ENCODE measurements at places on chromosomes 12 and 14.

DNA sequence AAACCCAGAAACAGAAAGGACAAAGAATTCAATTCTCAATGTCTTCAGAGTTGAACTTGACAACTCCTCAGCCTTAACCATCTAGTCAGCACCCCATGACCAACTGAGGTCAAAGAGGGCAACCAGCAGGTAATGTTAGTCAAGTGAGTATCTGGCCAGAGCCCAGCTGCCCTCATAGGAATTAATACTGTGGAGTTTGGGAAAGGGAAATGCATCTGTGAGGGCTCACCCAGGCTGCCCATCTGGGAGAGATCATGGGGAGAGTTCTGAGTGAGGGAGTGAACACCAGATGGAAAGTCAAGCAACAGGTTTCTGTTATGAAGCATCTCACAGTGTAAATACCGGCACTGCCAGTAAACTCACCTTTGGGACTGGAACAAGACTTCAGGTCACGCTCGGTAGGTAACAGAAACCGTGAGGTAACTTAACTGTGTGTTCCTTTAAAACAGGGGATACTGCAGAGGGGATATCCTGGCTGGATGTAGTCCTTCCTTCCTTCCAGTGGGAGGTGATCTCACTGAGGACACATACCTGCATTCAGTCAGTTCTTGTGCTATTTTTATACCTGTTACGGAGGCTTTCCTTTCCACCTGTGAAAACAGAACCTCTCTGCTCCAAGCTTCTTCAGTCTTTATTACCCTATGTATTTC is 94.4 kb downstream of the DAD1 start:
- no peak for DNase-seq

DNA sequence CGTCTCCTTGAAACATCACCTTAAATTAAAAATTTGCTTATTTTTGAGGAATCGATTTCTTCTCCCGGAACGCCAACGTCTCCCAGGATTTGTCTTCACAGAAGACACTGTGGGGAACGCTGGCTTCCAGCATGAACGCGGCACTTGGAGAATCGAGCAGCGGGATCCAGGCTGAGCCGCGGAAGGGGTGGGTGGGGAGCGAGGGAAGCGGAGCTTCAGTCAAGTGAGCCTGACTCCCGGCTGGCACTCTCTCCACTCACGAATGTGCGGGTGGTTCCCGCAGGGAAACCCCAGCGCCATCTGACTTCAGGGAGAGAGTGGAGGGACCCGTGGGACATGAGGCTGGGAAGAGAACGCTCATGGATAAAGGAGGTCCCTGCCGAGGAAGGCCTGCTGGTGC is 506.0 kb upstream of the TMEM132C start:
- DNase-seq, result no peak

GRCh38 chr14:99616832-99617800 is 13.1 kb upstream of the CCDC85C start:
- no peak for DNase-seq

DNA sequence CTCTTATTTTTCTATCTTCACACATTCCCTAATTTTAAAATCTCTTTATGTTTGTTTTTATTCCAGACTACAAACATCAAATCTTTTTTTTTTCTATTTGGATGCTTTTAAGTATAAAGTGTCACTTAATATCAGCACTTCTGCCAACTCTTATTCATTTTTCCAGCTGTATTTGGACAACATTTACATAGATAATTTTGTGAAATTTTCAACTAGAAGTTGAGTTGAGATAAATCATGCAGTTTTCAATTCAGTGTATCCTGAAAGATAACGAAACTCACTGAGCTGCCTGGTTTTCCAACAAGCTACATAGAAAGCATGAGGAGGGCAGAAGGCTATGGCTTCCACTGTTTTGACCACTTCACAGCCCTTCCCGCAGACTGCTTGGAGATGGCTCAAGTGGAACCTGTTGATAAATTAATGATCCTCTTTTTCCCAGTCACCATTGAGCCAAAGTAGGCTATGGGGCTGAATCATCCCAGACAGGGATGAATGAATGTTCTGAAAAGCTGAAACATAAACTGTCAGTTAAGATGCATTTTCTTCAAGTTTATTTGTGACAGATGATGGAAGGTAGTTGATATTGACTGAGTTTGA is 213.9 kb downstream of the RAD51B start:
- DNase-seq, result no peak

- no peak for DNase-seq
Measured at GRCh38 chr14:32677129-32677780, 261.4 kb upstream of the NPAS3 start.

DNA sequence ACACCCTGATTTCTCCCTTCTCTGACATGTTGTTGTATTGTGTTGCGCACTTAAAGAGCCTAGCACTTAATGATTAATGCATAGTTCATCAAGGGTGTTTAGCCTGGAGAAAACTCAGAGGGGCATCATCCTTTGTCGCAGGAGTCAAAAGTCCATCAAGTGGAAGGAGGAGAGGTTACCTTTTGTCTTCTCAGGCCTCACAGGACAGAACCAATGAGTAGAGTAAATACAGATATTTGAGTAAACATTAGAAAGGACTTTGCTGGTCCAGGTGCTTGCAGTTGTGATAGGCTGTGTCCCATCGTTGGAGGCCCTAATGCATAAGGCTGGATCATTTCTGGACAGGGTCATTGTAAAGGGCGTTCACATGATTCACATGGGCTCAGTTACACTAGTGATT is 430.9 kb downstream of the PCNX1 start:
- no peak for DNase-seq

- no peak for DNase-seq
Measured at GRCh38 chr12:51512438-51512837, 78.6 kb upstream of the SCN8A start.

- no peak for DNase-seq
Measured at GRCh38 chr14:61179061-61179690, 102.0 kb downstream of the TMEM30B start.

- no peak for DNase-seq
Measured at GRCh38 chr14:21073921-21074320, 3.8 kb downstream of the ARHGEF40 start.

GRCh38 chr14:76786601-76787000 is 25.3 kb downstream of the VASH1 start:
- DNase-seq, result no peak

DNA sequence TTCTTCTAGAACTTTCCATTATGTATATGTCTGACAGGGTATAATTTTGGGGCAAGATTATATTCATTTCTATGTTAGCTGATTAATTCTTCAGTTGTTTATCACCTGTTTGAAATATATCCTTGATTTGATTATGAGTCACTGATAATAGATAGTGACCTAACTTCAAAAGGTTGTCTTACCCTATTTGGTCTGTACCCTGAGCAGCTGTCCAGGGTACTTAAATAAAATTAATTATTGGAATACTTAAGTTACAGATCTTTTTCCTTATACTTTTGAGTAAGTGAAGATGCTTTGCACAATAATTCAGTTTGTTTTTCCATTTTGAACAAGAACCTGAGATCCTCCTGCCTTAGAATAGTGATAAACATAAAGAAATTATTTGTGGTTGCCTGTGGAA is 13.2 kb upstream of the NPAS3 start:
- DNase-seq, result no peak

- no peak for DNase-seq
Measured at GRCh38 chr12:19410211-19410610, 29.1 kb upstream of the AEBP2 start.

- DNase-seq, result no peak
Measured at GRCh38 chr12:86194721-86195120, 61.5 kb downstream of the MGAT4C start.

GRCh38 chr12:71036526-71036925 is 116.0 kb upstream of the PTPRR start:
- no peak for DNase-seq

DNA sequence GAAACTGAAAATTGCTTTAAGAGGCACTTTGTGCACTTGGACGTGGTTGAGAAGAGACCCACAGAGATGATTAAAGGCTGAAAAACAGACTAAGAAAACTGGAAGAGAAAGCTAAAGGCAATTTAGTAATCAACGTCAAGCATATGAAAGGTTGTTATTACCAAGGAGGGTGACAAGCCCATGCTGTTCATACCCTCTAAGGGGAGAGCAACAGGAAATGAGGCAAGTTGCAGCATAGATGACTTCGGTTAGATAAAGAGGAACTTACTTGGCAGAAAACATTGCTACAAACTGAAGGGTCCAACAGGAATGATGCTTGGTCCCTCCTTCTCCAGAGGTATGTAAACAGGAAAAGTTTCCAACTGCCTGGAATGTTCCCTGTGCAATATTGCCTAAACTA is 107.8 kb downstream of the DUSP6 start:
- DNase-seq, result no peak

- no peak for DNase-seq
Measured at GRCh38 chr12:111192647-111193046, 176.2 kb downstream of the PHETA1 start.

GRCh38 chr14:90778571-90779255 is 37.5 kb downstream of the TTC7B start:
- no peak for DNase-seq

DNA sequence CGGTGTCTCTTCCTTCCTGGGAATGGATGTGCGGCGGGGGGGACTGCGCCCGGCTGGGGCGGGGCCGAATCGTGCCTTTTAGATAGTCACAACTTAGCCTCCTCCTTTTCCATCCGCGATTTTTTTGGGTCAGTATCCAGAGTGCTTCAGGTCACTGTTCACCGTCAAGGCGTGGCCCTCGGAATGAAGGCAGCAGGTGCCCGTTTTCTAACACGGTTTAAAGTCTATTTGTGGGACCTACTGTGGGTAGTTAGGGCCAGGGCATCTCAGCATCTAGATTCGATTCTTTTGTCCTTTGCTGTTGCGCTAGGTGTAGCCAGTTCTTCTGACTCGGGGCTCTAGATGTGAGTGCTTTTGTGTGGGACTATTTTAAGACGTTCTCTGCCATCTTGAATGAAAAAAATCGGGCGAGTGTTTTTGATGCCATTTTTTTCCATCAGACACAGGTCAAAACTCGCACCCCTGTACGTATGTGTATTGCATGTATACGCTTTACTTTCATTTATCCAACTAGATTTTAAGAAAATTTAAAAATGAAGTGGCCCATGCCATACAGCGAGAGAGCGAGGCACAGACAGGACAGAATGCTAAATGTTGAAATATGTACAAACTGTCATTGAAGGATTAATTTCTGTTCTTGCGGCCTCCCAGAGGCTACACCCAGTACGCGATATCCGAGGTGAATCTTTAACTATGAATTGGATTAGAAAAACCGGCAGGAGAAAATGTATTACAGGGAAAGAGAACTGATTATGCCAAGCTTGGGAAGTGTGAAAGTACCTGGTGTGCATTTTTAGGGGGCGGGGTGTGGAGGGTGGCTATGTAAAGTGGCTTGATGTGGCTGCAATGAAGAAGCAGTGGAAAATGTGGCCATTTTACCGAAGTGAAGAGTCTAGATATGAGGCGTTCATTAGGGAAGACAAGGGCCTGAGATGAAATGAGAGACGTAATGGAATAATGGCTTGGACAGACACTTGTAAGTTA is 835 bp downstream of the VEZT start:
- DNase-seq, result peak; percentile 53

GRCh38 chr14:36176524-36176923 is at the start of gene PTCSC3:
PTCSC3 (minus strand) TSS chr14:36176722.
- DNase-seq, result no peak

DNA sequence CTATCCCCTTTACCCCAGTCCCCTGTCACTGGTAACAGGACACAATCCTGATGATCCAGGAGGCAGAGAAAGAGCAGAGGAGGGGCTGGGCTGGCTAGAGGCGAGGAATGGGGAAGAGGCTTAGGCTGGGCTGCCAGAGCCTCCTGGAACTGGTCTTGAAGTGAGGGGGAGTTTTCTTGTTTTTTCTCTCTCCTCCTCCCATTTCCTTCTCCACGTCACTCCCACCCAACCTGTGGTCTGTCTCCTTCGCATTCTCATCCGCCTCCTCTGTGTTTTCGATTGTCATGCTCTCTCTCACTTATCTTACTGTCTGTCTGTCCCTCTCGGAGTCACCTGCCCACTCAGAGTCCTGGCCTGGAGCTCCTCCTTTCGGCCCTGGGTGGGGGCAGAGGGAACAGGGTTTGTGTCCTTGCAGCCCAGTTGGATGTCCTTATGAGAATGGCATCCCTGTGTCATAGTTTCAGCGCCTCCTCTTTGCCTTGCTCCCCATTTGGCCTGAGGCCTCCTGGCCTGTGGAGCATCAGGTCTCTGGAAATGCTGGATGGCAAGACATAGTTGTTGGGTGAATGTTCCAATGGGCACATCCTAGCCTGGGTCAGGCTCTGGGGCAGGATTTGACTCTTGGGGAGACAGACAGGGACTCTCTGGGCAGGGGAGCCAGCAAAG is 3.4 kb upstream of the KRT80 start:
- no peak for DNase-seq

DNA sequence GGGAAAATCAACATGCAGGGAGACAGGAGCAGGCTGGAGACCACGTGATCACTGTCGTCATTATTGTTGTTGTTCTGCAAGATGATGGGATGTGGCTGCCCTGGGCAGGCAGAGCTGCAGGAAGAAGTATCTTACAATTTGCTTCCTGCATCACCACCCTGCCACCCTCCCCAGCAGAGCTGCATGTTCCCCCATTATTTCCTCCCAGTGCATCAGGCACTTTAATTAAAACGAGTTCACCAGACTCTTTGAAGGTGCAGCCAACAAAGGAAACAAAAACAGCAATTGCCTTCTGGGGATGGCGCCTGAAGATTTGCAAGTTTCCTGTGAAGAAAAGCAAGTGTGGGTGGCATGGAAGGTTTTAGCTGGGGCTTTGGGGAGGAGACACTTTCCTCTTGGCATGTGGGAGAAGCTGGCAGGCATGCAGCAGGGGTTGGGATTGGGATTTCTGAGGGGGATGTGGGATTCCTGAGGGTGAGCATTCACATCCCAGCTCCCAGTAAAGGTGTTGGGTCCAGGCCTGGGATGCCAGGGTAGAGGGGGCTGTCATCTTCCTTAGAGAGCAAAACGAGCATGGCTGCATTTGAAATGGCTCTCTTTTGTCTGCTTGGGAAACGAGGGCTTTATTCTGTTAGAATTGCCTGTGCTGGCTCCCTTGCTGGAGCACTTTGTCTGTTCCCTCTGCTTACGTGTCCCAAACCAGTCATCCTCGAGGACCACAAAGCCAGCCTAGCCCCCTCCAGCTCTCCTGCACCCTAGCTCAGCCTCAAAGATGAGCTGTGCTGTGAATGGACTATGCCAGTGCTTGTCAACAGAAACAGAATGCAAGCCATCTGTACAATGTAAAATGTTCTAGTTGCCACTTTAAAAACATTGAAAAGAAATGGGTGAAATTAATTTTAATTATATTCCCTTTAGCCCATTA is 11.5 kb upstream of the C14orf132 start:
- DNase-seq, result no peak

DNA sequence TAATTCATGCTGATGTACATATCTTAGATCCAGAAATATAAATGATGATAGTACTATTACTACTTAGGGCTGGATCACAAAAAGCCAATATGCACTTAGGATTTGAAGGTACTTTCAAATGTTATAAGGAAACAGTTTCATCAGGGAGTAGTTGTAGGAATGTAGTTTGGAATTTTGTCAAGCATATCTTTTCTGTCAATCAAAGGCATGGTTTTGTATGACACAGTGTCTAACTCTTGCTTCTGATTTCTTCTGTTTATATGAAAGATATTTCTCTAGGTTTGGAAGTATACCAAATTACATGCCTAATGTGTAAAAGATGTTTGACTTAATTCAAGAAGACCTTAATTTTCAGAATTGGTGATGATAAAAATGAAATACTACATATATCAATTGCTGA is 135.7 kb downstream of the RAD51B start:
- no peak for DNase-seq
